ENCODE measurements at places on chromosomes 7 and 10.

GRCh38 chr10:127577376-127578258, 28.5 kb downstream of the NPS start:
- DNase-seq: no peak

DNA sequence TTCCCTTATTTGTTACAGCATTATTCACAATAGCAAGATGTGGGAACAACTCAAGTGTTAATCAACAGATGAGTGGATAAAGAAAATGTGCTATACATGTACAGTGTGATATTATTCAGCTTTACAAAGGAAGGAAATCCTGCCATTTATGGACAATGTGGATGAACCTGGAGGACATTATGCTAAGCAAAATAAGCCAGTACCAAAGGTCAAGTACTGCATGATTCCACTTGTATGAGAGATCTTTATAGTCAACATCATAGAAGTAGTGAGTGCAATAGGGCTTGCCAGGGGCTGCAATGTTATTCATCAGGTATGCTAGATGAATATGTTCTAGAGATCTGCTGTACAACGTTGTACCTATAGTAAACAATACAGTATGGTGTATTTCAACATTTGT, 138.5 kb upstream of the AGR3 start:
- no peak for DNase-seq

DNA sequence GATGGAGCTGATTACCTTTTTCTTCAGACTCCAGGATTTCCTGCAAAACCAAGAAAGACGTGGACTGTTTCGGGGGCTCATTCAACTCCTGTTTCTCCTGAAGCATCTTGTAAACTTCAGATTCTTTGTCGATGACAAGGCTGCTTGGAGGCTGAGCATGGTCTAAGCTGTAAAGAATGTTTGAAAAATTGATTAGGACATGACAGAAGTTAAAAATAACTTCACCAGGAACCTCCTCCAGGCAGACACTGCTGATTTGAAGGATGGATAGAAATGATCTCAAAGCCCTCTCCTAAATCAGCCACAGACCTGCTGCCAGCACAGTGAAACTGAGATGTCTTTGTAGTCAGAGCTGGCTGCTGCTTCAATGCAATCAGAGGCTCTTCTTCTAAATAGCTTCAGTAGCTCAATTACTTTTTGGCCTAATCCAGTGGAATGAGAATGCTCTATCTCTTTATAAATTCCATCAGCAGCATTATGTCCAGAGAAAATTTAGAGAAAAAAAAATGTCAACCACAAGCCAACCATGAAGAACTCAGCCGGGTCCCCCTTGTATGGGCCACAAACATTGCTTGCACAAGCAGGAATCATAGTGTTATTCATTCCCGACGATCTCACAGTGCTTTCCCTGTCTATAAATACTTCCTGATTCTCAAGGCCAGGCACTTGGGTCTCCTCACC, 43.5 kb downstream of the PDLIM1 start:
- DNase-seq: no peak

GRCh38 chr10:95434583-95434982, 126.6 kb downstream of the SORBS1 start:
- no peak for DNase-seq

DNA sequence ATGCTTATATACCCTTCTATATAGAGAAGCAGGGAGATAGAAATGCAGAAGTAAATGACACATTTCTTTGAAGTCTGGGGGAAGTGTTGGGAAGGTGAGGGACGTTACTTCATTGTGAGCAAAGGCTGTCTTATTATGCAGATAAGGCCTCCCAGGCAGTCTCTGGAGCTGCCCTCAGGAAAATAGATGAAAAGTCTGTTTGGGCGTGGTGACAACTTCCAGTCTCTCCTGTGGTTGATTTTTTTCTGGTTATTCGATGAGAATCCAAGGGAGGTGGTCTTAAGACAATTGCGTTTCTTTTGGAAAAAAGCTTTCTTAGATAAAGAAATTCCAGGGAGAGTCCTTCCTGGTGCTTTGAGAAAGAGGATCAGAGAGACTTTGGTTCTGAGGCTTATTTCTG, 84.0 kb downstream of the NEUROD6 start:
- DNase-seq: no peak

DNA sequence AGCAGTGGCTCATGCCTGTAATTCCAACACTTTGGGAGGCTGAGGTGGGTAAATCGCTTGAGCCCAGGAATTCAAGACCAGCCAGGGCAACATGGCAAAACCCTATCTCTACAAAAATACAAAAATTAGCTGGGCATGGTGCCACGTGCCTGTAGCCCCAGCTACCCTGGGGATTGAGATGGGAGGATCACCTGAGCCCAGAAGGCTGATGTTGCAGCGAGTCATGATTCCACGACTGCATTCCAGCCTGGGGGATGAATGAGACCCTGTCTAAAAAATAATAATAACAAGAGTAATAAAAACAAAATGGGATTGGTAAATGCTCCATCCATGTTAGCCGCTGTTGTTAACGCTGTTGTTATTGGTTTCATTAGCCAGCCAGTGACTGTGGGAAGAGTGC, 1.3 kb upstream of the HKDC1 start:
- no peak for DNase-seq

- DNase-seq: no peak
Measured at GRCh38 chr10:97243836-97244235, 48.6 kb downstream of the ARHGAP19 start.

- no peak for DNase-seq
Measured at GRCh38 chr7:123901101-123901500, 23.9 kb upstream of the SPAM1 start.

DNA sequence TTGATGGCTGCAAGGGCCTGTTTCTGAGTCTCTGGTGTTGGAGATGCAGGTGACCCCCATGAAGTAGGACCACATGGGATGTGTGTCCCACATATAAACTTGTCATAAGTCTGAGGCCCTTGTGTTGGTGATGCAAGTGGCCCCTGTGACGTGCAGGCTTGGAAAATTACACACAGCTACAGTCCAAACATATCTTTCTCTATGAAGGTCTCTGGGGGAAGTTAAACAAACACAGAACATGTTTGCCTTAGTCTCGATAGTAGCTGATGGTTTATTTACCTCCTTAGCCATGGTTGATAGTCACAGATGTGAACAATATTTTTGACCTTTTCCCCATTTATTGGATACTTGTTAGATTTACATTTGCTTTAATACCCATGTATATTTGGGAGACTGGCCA, 64.7 kb downstream of the ADCY1 start:
- DNase-seq: no peak
